Cerebellar nuclear complex (tissue), 1 donor: ENCODE measurements at places on chromosomes 6 and 20.

GRCh38 chr6:139278190-139278589 lies 13.6 kb downstream of the TXLNB start:
- no peak for DNase-seq

GRCh38 chr6:135520781-135521180 lies 23.2 kb upstream of the AHI1 start:
- no peak for DNase-seq

DNA sequence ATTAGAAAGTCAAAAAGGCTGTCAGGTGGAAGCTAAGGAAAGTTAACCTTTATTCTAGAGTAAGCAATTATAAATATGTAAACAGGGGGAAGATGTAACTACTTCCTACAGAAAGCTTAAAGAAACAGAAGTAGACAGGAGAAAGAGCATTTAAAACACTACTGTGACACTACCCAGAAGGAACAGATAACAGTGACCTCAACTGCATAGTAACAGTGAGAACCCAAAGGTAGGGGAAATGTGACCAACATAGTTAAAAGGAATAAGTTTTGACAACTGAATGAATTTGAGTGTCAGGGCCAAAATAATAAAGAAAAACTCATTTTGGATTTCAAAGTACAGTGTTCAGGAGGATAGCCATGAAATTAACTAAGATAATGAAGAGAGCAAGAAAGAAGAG lies 43.5 kb downstream of the IBTK start:
- no peak for DNase-seq

DNA sequence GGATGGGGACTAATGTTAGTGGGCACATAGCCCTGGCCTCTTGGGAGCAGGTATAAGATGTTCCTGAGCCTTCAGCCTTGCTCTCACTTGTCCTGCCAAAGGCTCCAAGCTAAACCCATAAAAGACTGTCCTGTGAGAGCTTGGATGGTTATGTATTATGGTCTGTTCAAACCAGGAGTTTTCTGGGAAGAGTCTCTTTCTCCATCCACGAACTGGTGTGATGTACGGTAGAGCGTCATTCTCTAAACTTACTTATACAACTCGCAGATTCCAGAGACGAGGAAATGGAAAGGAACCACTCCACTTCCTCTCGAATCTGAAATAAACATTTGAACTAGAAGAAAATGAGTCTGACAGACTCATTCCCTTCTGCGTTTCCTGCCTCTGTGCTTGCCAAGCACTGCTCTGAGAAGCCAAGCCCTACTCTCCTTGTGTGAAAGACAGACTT lies 5.3 kb downstream of the SOBP start:
- no peak for DNase-seq

DNA sequence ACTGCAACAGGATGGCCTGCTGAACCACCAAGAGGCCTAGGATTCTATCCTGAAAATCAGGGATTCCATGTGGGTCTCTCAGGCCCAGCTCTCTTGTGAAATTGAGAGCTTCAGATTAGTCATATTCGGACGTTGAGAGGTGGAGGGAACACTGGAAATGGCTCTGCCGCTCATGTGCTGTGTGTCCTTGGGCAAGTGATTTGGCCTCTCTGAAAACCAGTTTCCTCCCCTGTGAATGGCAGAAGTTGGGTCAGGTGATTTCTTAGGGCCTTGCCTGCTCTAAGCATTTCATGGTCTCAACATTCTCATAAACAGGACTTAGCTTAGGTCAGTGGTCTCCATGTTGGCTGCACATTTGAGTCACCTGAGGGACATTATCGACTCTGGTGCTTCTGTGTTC lies 470.1 kb downstream of the PREX1 start:
- DNase-seq: no peak
